ENCODE measurements at places on chromosomes 6 and 20.
A peak's percentile ranks its signal among the peaks of the same experiment; 100 is the strongest.

GRCh38 chr6:36508532-36508931, 38.7 kb downstream of the STK38 start:
- no peak for DNase-seq

DNA sequence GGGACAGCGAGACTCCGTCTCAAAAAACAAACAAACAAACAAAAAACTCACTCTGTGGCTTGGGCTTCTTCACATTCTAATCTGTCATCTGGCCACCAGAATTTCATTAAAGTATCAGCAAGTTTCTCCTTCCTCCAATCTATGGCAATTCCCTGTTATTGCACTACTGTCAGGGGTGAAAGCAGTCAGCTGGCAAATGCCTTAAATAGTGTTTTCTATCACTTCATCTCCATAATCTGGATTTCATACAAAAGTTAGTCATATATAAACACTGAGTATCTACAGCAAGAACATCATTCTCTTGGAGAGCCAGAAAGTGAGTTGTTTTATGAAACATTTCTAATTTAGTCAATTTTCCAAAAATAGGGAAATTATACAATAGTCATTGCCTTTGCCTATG, 56.1 kb downstream of the PHACTR3 start:
- no peak for DNase-seq

DNA sequence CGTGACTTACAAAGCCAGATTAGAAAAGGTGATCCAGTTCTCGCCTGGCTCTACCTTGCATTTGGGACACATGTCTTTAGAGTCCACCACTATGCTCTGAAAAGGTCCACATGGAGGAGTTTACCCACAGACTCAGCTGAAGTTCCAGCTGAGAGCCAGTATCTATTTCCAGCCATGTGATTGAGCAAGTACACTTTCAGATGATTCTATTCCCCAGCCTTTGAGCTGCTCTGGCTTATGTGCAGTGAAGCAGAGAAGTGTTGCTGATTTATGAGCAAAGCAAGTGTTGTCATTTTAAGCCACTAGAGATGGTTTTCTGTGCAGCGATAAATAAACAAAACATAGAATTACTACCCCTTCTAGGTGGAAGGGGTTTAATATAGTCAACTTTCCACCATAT, 520.8 kb upstream of the RNF217 start:
- no peak for DNase-seq

- no peak for DNase-seq
Observed at GRCh38 chr6:136738692-136739057, 53.6 kb downstream of the MAP3K5 start.

- no peak for DNase-seq
Observed at GRCh38 chr6:108453601-108454185, 107.0 kb upstream of the FOXO3 start.

GRCh38 chr20:957544-957943, 41.4 kb upstream of the ANGPT4 start:
- no peak for DNase-seq

DNA sequence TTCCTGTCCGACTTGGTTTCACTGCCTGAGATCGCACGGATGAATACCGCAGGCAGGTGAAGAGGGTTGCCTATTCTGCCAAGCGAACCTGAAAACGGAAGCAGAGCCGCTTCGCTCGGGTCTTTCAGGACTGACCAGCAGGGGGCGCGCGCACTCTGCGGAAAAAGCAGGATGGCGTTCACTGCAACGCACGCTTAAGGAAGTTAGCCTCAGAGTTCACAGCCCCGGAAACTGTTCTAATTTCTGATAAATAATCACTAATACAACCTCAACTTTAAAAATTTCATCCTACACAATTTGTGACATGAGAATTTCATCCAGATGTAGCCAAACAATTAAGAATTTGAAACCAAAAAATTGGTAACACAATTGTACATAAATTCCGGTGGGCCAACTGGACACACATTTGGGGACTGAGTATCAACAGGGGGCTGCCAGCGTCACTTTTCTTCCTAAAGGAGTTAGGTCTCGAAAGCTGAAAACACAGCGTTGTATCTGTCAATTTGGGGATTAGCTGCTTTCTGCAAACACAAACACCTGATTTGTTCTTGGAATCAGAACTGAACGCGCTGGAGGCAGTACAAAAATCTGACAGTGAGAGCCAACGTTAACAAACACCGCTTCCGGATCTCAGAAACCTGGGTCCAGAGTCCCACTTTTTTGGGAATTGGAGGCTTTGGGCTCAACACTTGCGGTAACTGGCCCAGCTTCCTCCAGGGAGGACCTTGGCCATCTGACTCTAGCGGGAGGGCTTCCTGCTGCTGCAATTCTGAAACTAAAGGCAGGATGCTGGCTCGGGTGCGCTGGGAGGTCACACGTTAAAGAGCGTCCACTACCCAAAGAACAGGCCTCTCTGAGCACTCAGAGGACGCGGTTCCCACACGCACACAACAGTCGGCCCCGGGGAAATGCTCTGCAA, 8.8 kb downstream of the PXDC1 start:
- peak; percentile 93 for DNase-seq

Data from activated CD4-positive, alpha-beta T cell treated with anti-CD3 and anti-CD28 coated beads for 48 hours (primary cell).